Caco-2 (cell line): ENCODE measurements at places on chromosomes 11 and 22.

- no peaks in the 10 kb centered on the region for H3K36me3 ChIP-seq
- H3K4me3 ChIP-seq, result no peak overlapping the region
- no peaks in the 10 kb centered on the region for H3K4me1 ChIP-seq
Measured at GRCh38 chr11:40306938-40307548, 1152.4 kb downstream of the LRRC4C start.

DNA sequence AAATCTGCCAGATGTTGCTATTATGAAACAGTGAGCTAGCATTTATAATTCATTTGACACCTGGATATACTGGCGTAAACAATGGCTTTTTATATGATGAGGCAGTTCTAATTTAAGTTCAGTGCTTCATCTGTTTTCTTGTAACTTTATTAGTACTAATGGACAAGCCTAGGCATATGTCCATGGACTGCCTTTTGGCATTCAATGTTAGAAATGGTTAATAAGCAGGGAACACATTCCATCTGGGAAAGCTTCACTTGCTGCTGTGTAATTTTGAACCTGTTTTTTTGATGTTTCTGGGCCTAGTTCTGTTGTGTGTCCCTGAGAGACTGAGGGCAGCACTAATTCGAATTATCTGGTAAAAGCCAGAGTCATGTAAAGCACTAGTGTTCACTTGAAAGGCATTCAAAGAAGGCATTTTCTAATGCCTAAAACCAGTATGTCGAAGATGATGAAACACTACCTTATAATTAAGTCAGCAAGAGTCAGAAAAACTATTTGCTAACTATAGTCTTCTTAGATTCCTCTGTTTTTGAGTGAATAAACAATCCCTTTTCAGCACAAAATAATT is 138.5 kb downstream of the SWAP70 start:
- H3K27ac ChIP-seq, result peak overlapping the region; percentile 93
- H3K27me3 ChIP-seq, result no peaks in the 10 kb centered on the region
- H3K4me1 ChIP-seq, result peaks cover 7% of the 10 kb centered on the region; the same call in 1 of the 2 replicates
- H3K36me3 ChIP-seq, result no peaks in the 10 kb centered on the region; the same call in 1 of the 2 replicates

- no peak overlapping the region for H3K27ac ChIP-seq
- no peak overlapping the region for H3K4me3 ChIP-seq
- H3K4me1 ChIP-seq, result no peaks in the 10 kb centered on the region
- H3K36me3 ChIP-seq, result no peaks in the 10 kb centered on the region
- no peaks in the 10 kb centered on the region for H3K27me3 ChIP-seq
Measured at GRCh38 chr22:43404673-43405385, 7.0 kb upstream of the MPPED1 start.

GRCh38 chr22:48098921-48099245 is 1336.4 kb downstream of the TBC1D22A start:
- no peaks in the 10 kb centered on the region for H3K4me1 ChIP-seq
- H3K27ac ChIP-seq, result no peak overlapping the region
- H3K4me3 ChIP-seq, result no peak overlapping the region
- no peaks in the 10 kb centered on the region for H3K27me3 ChIP-seq
- no peak for DNase-seq

DNA sequence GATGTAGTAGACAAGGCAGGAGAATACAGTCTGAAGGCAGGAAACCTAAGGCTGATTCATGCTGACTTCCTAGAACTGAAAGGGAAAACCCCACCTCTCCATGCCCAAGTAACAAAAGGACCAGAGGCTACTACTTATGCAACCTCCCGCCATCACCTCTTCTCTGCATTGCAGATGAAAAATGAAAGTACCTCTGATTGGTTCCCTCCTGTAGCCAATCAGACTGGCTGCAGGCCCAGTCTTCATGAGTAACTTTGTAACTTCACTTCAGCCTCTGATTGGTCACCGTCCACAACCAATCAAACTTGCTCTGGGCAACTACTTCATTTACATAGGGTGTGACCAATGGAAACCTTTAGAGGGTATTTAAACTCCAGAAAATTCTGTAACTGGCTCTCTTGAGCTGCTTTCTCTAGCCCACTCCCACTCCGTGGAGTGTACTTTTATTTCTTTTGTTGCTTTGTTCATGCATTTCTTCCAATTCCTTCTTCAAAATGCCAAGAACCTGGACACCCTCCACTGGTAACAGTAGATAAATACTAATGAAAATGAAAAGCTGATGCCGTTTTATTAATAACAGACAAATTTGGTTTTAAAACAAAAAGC is 5.2 kb upstream of the MAP6 start:
- H3K4me3 ChIP-seq, result no peak overlapping the region
- H3K27me3 ChIP-seq, result no peaks in the 10 kb centered on the region
- no peaks in the 10 kb centered on the region for H3K36me3 ChIP-seq
- peaks cover 3% of the 10 kb centered on the region; the same call in 1 of the 2 replicates for H3K4me1 ChIP-seq
- DNase-seq, result peak; percentile 78
- H3K27ac ChIP-seq, result no peak overlapping the region

DNA sequence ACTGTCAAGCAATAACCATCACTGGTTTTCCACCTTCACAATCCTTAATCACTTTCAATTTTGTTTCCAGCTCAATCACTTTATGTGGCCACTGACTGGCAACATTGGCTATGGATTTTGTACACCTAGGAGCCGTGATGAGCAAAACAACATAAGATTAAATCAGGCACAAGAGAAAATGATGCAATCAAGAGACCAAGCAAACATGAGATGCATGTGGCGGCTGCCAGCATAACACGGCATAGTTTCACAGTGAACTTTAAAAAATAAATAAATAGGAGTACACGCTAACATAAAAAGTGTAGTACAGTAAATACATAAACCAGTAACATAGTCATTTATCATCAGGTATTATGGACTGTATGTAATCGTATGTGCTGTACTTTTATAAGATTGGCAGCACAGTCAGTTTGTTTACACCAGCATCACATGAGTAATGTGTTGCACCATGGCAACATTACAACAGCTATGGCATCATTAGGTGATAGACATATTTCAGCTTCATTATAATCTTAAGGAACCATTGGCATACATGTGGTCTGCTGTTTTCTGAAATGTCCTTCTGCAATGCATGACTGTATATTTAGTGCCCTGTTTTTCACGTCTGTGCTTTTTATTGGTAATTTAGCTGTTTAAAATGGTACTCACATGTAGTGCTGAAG is 83.3 kb upstream of the PRDM11 start:
- no peak overlapping the region for H3K4me3 ChIP-seq
- no peaks in the 10 kb centered on the region for H3K4me1 ChIP-seq
- no peak for DNase-seq
- H3K27ac ChIP-seq, result no peak overlapping the region
